ENCODE measurements at places on chromosomes 12 and 14.

DNA sequence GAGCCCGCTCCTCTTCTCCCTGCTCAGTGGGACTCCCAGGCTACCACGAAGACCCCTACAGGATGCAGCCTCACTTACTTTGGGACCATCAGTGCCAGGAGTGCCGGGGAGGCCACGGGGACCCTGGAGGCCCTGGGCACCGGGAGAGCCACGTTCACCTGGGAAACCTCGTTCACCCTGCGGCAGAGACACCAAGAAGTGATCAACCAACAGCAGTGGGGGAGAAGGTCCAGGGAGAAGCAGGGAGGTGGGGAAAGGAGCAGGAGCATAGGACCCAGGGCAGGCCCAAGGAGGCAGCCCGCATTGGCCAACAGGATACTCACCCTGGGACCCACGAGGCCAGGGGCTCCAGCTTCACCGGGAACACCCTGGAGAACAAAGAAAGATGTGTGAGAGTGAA is 19.4 kb downstream of the TMEM106C start:
- DNase-seq, result no peak

DNA sequence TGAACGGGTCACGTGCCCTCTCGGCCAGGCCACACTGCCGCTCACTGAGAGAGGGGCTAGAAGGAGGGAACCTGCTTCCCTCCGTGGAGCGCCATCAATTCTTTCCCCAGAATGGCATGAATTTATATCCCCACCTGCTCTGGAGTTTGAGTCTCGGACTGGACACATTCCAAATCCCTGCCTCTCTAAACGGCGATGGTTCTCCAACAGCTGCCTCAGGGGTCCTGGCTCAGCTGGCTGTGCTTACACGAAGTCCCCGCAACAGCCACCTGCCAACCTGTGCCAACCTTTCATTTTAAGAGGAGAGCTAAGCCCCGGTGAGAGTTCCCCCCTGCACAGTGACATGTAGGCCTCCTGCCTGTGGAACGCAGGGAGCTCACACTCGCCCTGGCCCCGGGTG is 73.2 kb downstream of the RIMBP2 start:
- no peak for DNase-seq

DNA sequence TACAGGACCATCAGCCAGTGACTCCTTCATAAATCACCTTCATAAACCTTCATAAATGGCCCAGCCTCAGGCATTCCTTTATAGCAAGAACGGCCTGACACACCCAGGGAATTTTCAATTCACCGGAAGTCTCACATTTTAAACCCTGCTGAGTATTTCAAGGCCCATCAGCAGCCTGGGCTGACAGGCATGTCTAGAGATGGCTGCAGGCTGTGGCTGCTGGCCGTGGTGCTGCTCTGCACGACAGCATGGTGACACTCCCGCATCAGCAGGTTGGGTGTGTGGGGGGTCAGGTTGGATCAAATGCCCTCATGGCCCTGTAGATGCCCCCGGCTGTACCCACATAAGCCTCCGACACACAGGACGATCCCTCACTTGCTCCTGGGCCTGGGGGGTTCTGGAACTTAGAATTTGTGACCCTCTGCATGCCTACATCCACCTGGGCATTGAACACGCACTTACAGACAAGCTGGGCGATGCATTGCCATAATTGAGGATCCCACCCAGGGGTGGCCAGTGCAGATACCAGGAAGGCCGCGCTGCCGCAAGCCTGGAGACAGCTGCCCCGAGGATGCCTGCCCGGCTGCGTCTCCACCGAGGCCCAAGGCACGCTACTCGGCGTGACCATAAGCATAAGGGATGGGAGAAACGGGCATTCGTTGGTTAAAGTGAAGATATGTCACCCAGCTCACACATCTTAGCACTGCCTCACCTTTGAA is 124.3 kb downstream of the PIWIL1 start:
- DNase-seq, result no peak

- no peak for DNase-seq
Measured at GRCh38 chr12:45681465-45681864, 48.0 kb upstream of the ARID2 start.

DNA sequence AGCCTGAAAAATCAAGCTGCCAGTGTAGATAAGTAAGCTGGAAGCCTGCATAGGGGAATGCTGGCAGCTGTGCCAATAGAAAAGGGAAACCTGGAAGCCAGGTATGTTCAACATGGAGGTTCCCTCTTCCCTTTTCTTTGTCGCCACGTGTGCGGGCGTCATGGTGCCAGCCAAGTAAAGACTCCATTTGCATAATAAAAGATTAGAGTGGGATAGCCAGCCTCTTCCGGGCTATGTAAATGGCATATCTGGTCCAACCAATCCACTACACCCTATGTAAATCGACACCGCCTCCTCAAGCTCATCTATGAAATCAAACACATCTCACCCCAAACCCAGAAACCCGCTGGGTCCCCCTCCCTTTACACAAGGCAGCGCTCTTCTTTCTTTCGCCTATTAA is 5.6 kb upstream of the ADGRD1 start:
- no peak for DNase-seq

DNA sequence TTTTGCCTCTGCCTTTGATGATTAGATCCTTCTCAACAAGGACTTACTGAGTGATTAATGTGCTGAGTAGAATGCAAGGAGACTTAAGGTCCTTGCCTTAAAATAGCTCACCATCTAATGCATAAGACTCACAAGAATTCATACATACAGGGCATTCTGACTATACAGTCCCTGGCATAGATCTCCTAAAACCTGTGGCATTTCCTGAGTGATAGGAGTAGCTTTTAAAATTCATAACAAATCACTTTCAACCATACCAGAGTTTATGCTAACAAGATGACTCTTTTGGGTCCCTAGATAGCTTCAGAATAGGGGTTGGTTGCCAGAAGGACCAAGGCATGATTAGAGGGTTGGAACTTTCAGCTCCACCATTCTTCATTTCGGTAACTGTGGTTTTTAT is 48.8 kb downstream of the STXBP6 start:
- no peak for DNase-seq

DNA sequence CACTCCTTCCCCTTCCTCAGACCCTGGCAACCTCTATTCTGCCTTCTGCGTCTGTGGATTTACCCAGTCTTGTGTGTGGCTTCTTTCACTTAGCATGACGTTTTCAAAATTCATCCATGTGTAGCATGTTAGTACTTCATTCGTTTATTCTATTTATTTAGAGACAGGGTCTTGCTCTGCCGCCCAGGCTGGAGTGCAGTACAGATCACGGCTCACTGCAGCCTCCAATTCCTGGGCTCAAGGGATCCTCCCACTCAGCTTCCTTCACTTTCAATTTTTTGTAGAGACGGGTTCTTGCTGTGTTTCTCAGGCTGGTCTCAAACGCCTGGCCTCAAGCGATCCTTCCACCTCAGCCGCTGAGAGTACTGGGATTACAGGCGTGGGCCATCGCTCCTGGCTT is 37.0 kb downstream of the B4GALNT3 start:
- DNase-seq, result no peak

GRCh38 chr12:62760779-62761178 is 174.2 kb downstream of the PPM1H start:
- DNase-seq, result no peak

GRCh38 chr14:77892381-77892871 is 92.5 kb downstream of the ADCK1 start:
- no peak for DNase-seq

DNA sequence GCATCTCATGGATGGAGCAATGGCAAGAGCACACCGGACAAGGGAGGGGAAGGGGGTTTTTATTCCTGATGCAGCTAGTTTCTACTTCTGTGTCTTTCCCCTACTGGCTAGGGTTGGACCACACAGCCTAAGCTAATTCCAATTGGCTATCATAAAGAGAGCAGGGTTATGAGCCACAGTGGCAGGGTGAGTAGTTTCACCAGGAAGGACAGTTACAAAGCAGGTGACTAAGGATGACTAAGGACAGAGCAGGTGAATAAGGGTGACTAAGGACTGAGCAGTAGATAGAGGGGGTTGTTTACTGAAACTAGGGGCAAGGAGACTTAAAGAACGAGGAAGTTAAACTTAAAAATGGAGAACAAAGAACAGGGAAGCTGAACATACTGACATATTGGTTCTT is 321.4 kb upstream of the SEL1L start:
- no peak for DNase-seq

GRCh38 chr14:64095620-64096019 is 198.6 kb downstream of the ESR2 start:
- no peak for DNase-seq

GRCh38 chr12:9667403-9668160 is 1.9 kb upstream of the CLEC2D start:
- no peak for DNase-seq

DNA sequence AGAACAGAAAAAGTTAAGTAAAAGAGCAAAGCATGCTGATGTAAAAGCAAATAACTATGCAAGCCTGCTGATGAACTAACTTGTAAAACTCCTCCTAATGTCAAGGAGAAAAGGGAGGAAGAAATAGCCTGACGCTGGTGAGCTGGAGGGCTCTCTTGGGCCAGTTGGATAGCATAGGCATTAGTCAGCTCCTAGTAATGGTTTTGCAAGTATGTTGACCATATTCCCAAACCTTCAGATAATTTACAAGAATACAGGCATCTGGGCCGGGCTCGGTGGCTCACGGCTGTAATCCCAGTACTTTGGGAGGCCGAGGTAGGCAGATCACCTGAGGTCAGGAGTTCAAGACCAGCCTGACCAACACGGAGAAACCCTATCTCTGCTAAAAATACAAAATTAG is 871.4 kb downstream of the C12orf50 start:
- no peak for DNase-seq

- no peak for DNase-seq
Measured at GRCh38 chr12:11693601-11694000, 44.1 kb downstream of the ETV6 start.

GRCh38 chr12:94190623-94191022 is 42.2 kb downstream of the PLXNC1 start:
- no peak for DNase-seq

DNA sequence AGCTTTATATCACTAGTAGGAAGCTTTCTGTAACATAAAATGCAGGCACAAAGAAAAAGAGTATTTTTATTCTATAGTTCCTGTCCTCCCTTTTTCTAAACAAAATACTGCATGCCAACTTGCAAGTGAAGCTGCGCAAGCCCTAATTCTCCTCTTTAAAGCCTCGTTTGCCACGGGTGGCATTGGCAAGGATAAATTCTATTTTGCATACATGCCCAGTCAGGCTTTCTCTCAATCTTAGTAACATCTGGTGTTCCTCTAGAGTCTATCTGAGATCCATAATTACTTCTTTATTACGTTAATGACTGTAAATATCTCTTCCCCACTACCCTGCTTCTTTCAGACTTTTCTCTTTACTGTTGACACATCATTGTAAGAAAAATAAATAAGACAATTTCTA is 97.1 kb upstream of the DAAM1 start:
- DNase-seq, result no peak

- no peak for DNase-seq
Measured at GRCh38 chr12:45138609-45139008, 77.3 kb upstream of the ANO6 start.

DNA sequence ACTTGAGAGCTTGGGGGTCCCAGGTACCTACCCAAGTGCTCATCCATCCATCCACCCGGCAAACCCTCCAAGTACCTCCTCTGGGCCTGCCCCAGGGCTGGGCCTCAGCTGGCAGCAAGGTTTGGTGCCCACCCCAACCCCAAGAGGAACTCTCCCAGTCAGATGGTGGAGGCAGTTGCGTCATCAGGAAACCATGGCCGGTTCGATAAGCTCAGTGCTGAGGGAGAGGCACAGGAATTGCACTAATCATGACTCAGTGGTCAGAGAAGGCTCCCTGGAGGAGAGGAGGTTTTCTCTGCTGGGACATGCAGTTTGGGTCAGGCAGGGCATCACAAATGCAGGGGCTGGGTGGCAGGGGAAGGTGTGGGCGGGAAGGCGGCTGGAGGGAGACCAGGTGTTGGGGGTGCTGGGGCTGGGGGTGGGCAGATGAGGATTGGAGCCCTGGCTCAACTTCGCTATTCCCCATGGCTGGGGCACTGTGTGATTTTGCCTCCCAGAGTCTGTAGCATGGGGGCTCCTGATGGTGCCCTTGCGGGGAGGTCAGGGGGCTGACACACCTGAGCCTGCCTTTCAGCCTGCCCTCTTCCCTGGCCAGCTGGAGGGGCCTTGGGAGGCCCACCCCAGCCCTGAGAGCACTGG is 32.2 kb downstream of the SH2B3 start:
- DNase-seq, result no peak

DNA sequence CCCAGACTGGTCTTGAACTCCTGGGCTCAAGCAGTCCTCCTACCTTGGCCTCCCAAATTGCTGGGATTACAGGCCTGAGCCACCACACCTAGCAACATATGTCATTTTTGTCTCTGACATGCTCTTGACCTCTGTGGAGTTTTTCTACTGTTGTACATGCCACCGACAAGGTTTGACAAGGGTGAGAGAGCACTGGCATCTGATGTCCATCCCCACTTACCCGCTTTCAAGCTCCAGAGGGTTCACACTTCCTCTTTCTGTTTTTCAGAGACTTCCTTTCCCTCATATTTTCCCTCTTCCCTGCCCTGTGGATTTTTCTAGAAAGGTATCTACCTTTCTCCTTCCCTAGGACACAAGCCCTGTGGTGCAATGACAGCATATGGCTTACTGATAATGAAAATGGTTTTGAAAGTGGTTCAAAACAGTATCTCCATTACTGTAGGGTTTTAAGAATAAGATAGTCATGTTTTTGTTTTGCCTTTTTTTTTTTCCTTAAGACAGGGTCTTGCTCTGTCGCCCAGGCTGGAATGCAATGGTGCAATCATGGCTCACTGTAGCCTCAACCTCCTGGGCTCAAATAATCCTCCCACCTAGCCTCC is 27.7 kb upstream of the PLEKHG3 start:
- no peak for DNase-seq

DNA sequence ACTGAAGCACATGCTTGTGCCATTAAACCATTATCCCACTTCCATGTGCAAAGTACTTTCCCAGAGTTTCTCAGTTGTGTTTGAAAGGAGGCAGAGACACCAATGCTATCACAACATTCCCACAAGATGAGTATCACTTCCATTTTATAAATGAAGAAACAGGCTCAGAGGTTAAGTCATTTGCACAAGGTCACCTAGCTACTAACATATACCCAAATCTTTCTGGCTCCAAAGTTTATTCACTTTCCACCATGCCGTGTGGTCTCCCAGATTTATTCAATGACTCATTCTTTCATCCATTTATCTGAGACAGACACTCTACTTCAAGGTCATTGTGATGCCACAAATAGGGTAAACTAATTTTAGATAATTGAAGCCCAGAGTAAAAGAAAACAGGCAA is 9.4 kb downstream of the ART4 start:
- DNase-seq, result no peak

DNA sequence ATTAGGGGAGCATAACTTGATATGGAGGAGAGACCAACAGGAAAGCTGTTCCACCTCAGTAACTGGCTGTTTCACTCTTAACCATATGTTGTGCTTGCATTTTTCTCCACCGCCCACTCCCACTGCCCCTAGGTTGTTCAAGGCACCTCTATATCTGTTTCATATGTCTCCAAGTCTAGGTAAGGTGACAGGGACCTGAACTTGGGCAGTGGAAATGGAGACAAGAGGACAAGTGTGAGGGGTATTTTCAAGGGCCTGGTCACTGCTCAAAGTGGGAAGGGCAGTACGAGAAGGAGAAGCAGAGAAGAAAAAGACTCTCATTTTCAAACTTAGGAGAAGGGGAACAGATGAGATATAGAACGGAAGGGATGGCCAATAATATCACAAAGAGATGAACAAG is 3.1 kb downstream of the SLC38A1 start:
- DNase-seq, result no peak
